ENCODE measurements at places on chromosomes 13 and 19. TPM values are rescaled to one million over a fixed set of nuclear protein-coding genes. Genes with fewer than 3 reads are reported as not detected.

The PGLYRP1 gene
- not detected for total RNA-seq

The ACP7 gene
- total RNA-seq, result not detected

The LILRB1 gene
- not detected for total RNA-seq

The FAAP24 gene
- total RNA-seq, result 5.2 TPM

The ZNF382 gene
- total RNA-seq, result 21.2 TPM

The RPL18A gene
- total RNA-seq, result 1,840 TPM

The CEBPA gene
- total RNA-seq, result 8.5 TPM

The LRRC8E gene
- 4.3 TPM for total RNA-seq

The PRR12 gene
- total RNA-seq, result 54.2 TPM

The ZNF225 gene
- total RNA-seq, result 7.9 TPM

The ILF3 gene
- 617 TPM for total RNA-seq
